ENCODE measurements at places on chromosomes 11 and 22.

- peak; percentile 87 for DNase-seq
These were observed at the start of gene DNAJC4 for GRCh38 chr11:64230171-64230984. Gene DNAJC4, plus strand, starts transcription at chr11:64230548. Its CDS starts 307 bp downstream, at chr11:64230855.

- no peak for DNase-seq
These were observed 24.8 kb downstream of the RNF169 start for GRCh38 chr11:74773476-74773875.

DNA sequence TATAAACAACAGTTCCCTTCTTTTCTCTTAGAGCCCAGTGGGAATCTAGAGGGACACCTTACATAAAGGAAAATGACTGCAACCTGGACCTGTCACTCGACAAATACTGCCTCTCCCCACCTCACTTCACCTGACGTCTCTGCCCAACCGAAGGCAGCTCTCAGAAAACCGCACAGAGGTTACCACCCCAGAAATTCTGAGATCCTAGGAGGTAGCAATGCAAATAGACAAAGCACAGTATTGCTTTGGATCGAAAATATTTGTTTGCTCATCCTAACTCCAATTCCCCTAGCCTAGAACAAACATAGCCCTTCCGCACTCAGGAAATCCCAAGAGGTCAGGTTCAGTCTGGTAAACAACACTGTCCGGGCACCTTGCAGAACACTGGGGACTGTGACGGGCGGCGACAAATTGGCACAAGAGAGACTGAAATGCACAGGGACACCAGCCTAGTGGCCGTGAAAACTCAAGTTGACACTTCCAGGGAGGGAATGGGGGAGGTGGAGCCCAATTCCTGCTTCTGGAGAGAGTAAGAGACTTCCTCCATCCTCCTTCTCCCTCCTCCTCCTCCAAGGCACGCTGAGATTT, 420 bp upstream of the TRIM44 start:
- no peak for DNase-seq

GRCh38 chr22:28505416-28506149, 174.1 kb downstream of the TTC28 start:
- DNase-seq, result no peak

GRCh38 chr11:33452836-33453624, 195.8 kb downstream of the HIPK3 start:
- no peak for DNase-seq

DNA sequence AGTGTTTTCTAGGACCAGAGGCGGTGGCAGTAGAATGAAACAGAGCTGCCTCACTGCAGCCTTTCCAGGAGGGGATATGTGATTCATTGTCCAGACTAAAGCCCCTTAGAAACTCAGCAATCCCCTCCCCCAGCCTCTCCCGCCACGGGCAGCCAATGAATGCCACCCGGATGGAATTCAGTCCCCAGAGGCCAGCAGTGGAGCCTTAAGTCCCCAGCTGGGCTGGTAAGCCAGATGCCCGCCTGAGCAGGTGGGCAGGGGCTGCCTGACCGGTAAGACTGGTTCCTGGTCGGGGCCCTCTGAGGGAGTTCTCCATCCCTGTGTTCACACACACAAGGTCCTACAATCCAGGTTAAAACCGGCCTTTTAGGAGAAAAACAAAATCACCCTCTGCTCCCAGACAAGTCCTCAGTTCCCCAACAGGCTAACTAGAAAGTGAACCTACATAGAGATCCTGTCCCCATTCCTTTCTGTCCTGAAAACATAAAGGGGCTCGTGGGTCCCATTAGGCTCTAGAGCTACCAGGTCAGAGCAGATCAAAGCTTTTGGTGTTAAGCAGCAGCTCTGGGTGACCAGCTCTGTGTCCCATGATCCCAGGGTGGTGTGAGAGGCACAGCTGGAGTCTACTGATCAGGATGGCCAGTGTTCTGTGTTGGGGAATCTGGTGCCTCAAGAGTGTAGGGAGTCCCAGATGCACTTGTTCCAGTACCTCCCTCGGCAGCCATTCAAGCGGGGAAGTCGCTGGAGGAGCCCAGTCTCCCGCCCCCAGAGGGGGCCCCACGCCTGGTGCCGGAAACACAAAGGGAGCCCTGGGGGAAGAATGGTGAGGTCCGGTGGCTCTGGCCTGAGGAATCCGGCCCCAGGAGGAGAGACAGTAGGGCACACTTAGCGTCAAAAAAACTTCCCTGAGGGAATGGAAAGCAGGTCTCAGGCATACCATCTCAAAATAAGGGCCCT, 2.6 kb downstream of the PATZ1 start:
- peak; percentile 8 for DNase-seq

GRCh38 chr22:46090036-46090591, 60.2 kb upstream of the PPARA start:
- no peak for DNase-seq

DNA sequence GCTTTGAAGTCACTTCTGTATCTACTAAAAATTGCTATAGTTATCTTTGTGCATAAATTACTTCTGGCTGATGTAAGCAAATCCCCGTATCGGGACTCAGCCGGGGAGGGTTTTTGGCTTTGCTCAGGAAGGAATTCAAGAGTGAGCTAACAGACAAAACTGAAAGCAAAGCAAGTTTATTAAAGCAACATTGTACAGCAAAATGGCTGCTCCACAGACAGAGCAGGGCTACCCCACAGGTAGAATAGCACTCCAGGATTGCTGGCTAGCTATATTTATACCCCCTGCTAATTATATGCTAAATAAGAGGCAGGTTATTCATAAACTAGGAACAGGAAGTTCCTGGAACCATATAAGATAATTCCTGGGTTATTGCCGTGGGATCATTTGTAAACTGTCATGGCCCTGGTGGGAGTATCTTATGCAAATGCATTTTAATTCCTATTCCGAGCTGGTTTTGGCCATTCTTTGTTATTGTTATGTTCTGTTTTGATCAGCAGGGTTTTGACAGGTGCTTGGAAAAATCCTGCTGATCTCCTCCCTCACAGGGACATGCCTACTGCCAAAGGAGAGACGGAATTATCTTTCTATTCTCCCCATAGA, 15.2 kb downstream of the MIF start:
- DNase-seq, result no peak

- DNase-seq, result no peak
These were observed 337 bp downstream of the RPLP2 start for GRCh38 chr11:810040-810567.

- DNase-seq, result no peak
These were observed 840.3 kb downstream of the OPCML start for GRCh38 chr11:132691848-132692550.

- peak; percentile 67 for DNase-seq
These were observed 11.8 kb upstream of the MIEF1 start for GRCh38 chr22:39490135-39490798.

DNA sequence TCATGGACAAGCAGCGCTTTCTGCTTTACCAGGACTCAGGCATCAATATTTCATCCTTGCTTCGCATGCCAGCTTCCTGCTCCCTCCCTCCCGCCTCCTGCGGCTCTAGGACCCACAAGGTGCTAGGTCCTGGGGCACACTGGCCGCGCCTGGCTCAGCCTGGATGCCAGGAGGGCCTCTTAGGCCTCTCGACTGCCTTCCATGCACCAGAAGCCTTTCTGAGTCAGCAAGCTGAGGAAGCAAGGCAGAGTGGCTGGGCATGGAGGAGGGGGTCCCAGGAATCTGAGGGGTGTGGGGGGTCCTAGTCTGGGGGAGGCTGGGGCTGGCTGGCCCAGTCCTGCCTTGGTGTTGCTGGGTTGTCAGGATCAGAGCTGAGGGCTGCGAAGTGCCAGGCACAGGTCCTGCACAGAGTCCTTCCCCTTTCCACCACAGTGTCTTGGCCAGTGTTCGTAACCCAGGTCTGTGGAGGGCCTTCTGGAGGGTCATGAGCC, 61.0 kb upstream of the THY1 start:
- DNase-seq, result no peak

DNA sequence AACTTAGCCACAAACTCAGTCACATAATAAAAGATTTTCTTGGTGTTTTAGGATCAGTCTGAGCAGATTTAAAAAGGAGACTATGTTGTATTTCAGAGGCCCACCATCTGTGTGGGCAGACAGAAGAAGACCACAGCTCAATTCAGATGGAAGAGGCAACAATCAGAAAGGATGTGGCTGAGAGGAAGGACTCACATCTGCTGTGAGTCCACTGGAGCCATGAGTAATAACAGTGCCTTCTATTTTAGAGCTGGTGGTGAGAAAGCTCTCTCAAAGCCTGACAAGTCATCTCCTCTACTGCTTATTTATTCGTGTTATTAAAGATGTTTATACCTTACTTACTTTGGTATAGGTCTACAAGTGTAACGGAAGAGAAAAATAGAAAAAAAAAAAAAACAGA, 357.2 kb downstream of the OPCML start:
- DNase-seq, result no peak

- no peak for DNase-seq
These were observed 149.8 kb upstream of the THY1 start for GRCh38 chr11:119572481-119573424.

- no peak for DNase-seq
These were observed 18.1 kb downstream of the SLC37A2 start for GRCh38 chr11:125081098-125081798.

DNA sequence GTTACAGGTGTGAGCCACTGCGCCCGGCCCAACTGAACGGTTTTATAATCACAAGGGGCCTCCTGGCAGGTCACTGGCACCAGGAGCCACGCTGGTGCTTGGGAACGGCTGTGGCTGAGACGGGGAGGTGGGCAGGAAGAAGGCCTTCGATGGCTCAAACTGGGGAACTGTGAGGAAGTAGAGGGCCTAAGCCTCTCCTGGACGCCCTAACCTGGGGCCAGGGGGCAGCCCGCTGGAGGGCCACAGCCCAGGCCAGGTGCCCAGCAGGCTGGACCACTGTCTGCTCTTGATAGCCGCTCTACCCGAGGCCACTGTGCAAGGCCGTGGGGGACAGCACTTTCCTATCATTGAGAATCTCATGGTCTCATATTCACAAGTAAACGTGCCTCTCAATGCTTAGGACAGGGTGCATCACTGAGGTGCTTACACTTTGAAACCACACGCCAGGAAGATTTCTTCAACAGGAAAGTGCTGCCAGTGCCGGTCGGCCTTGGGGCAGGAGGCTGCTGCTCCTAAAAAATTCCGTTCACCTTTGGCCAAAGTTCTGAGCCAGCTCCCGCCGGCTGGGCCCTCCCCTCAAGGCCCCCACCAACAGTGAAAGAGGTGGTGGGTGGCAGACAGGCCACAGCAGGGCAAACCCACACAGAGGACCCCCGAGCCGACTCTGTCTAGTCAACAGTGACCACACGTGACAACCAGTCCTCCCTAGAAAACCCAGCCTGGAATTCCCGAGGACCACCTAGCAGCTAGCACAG, 7.2 kb downstream of the GATD1 start:
- DNase-seq, result no peak
